ENCODE measurements at places on chromosomes 2 and 18. TPM values are rescaled to one million over a fixed set of nuclear protein-coding genes. Genes with fewer than 3 reads are reported as not detected.

The CYBRD1 gene
- polyA plus RNA-seq: 41.6 TPM

DNA sequence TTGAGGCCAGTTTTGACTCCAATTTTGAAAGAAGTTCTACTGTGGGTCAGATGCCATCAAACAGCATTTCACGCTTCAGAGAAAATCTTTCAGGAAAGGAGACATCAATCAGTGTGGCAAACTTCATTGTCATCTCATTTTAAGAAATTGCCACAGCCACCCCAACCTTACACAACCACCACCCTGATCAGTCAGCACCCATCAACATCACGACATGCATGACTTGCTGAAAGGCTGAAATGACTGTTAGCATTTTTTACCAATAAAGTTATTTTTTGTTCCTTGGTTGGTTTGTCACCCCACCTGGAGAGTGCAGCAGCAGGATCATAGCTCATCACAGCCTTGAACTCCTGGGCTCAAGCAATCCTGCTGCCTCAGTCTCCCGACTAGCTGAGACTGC lies 10.4 kb downstream of the DNAJC10 start:
- DNase-seq: no peak

DNA sequence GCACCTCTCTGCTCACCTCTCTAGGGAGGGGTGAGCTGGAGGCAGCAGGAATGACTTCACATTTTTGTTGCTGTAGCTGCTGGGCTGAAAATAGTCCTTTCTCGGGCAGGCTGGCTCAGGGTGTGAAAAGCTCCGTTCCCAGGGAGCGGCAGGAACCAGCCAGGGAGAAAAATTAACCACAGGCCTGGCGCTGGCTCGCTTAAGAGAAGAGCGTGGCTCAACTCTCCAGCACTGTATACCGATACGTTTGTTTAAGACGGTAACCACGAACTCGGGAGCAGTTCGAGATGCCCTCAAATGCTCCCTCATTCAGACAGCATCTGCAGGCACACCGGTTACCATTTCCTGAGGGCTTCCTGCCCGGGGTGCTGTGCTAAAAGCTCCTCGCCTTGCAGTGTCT lies 129.6 kb downstream of the CELF4 start:
- no peak for DNase-seq

DNA sequence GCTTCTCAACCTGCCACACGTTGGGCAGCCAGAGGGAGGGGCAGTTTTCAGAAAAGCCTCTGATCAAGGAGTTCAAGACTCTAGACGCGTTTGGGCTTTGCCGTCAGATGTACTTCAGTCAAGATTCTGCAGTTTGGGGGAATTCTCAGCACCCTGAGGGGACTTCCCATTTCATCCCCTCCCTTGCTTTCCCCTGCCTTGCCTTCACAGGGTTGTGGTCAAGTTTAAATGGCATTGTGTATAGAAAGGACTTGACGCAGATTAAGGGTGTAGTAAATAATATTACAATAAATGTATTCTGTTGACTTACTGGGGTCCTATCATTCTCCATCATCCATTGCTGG lies 198.3 kb upstream of the NABP1 start:
- DNase-seq: no peak

DNA sequence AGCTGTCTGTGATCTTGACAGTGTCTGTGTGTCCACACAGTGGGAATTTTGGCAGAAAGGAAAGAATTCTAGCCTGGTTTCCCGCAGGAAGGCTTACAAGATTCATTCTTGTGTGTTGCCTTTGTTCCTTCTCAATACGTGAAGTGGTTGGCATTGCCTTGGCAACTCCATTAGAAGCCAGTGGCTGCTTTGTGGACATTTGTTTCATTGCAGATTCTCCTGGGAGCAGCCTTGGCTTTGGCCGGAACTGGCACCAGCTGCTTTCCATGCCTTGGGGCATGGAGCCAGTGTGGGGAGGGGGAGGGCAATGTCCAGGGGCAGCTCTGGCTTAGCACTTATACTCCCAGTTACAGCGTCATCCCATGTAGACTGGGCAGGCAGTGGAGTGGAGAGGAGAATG lies 39.4 kb downstream of the KIF5C start:
- no peak for DNase-seq

- no peak for DNase-seq
Measured at GRCh38 chr18:80179857-80180558, 67.3 kb downstream of the PARD6G start.

The ASB18 gene
- 0.15 TPM for polyA plus RNA-seq

DNA sequence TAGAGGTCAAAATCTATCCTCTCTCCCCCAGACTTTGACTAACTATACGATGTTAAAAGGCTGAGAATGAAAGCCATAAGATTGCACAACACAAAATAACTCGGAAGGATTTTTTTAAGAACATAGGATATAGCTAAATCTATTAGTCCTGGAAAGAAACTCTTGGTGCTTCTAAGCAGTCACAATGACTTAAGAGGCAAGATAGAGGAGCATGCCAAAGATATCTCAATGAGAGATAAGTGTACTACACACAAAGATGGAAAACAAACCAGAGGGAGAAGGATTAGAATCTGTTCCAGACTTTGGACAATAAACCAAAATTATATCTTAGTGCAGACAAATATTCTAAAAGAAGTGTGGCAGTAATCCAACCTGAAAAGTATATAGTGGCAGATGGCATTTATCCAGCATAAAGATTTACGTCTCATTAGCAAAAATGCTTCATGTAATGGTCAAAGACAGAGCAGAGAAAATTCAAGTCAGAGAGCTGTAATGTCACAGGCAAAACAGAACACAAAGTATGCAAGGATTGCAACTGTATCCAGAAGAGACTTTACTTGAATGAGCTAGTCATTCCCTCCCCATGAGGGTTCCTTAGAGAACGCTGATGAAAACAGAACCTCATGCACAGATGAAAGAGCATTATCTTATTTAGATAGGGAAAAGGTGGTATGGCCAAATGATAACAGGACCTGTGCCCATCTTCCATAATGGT lies 28.8 kb upstream of the EVA1A start:
- no peak for DNase-seq

- no peak for DNase-seq
Measured at GRCh38 chr2:222802514-222803196, 58.2 kb upstream of the ACSL3 start.

DNA sequence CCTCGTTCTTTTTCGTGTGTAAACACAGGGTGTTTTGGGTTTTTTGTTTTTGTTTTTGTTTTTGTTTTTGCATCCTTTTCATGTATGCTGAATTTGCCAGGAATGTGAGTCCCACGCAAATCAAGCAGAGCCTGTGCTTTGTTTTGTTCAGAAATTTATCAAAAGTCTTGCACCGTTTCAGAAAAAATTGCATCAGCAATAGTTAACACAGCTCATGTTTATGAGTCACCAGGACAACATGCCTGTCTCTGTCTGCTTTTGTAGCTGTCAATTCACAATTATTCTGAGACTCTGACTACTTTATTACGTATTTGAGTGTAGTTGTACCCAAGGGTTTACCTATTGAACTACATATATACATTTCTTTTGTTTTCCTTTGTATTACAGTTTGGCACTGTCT lies 38.3 kb downstream of the MRPL44 start:
- no peak for DNase-seq

DNA sequence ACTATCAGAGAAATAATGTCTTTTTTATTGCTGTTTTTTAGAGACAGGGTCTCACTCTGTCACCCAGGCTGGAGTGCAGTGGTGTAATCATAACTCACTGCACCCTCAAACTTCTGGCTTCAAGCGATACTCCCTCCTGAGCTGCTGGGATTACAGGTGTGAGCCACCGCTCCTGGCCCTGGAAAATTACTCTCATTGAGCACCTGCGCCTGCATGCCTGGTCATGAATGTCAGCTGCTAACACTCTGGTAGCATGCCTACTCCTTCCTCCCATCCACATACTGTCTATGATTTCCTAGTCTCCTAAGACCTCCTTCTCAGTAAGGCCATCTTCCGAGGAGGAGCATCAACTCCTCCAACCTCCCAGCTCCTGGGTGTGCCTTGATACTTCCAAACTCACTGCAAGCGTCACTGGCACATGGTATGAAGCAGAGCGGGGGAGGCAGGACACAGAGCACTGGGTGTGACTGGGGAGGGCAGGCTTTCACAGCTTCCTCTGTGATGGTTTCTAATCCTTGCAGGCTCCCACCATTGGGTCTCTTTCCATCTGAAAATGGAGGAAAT lies 1.6 kb upstream of the MAP2 start:
- DNase-seq: no peak

DNA sequence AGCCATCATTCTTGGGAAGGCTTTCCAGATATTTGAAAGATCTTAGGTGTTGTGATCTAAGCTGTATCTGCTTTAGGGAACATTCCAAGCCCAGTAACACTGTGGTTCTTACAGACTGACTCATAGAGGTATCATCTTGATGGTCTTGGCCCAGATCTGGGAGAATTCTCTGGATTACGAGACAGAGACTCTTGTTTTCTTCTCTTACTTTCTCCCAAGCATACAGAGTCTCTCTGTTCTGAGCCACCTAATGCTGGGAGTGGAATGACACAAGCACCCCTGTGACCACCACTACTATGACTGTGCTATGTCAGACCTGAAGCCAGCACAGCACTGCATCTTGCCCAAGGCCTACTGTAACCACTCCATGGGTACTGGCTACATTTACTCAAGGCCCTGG lies 81.0 kb upstream of the EPAS1 start:
- DNase-seq: no peak

The EPB41L3 gene
- 63.6 TPM for polyA plus RNA-seq

DNA sequence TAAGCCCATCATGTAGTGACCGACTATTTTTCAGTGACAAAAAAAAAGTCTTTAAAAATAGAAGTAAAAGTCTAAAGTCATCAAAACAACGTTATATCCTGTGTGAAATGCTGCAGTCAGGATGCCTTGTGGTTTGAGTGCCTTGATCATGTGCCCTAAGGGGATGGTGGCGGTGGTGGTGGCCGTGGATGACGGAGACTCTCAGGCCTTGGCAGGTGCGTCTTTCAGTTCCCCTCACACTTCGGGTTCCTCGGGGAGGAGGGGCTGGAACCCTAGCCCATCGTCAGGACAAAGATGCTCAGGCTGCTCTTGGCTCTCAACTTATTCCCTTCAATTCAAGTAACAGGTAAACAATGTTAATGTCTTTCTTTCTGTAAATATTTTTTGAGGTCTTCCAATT lies at the start of gene CD28:
Gene CD28 (plus strand): TSS at position 237 of the 400 bp plus-strand sequence. CDS start 58 bp downstream, at position 295.
- DNase-seq: no peak

The SCYGR3 gene
- not detected for polyA plus RNA-seq

GRCh38 chr18:59835605-59836379 lies 64.0 kb upstream of the PMAIP1 start:
- DNase-seq: no peak

DNA sequence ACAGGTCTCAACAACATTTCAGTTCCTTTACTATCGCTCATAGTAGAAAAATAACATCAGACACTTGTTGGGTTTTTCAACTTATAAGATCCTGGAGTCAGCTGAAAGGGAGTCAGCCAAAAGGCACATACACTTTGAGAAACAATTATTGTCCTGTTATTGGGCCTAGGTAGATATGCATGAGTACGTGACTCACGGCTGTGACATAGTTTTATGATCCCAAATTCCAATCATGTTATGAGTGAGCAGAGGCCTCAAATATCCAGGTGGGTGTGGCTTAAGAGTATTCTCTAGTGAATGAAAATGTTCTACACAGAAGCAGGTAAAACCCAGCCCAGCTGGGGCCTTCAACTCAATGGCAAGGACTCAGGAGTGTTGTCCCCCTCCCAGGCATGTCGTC lies 27.2 kb downstream of the SERPINB8 start:
- no peak for DNase-seq

The PAX8 gene
- 474 TPM for polyA plus RNA-seq

The GKN1 gene
- not detected for polyA plus RNA-seq

The ARPC2 gene
- 260 TPM for polyA plus RNA-seq

DNA sequence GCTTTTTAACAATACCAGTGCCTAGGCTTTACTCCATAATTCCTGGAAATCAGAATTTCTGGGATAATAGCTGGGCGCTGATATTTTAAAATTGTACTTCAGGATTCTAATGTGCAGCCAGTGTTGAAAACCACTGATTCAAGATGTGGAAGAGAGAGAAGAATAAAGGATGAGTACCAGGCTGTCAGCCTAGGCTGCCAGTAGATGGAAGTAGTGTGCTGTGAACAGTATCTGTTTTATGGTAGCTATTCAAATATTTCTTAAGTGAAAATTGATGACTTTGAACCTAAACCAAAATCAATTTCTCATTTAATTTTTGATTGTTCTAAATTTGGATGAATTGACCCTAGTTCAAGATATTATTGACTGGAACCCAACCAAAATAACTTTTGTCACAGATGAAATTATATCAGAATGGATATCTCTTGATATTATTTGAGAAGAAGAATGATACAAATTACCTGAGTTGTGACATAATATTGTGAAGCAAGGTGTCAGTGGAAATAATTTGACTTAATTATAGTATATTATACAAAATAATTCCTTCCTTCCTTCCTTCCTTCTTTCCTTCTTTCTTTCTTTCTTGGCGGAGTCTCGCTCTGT lies 88.0 kb downstream of the COMMD1 start:
- DNase-seq: peak; percentile 43

DNA sequence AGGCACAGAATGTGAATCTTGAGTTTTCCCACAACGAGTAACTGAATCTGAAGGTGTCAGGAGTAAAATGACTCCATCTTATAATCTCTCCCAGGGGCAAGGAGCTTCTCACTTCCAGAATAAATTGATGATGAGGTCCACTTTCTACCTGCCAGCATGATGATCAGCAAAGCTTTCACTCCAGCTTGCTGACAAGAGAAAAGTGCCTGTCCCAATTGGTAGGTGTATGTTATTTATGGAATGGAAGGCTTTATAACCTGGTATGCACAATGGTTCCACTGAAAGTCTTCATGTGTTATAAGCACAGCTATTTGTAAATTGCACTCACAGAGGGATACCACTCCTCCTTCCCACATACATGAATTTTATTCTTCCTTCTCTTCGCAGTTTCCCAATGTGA lies 401.0 kb upstream of the UBE2E3 start:
- DNase-seq: no peak

The MATN3 gene
- polyA plus RNA-seq: 3.7 TPM

DNA sequence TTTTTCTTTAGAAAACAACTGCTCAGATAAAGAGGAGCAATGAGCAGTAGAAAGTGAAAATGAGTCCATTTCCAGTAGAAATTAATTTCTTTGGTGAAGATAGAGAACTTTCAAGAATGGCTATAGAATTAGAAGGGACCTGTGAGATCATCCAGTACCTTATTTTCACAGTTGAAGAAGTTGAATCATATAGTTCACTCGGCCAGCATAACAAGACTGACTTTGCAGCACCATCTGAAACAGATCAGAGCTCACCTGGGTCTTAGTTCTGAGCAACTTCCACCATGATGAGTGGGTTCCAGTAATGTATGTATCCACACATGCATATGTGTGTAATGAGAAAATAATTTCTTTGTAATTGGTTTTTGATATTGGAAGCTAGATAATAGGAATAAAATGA lies 58.6 kb downstream of the CERS6 start:
- DNase-seq: no peak

Data from left kidney (tissue), 8 donors.